ENCODE measurements at places on chromosomes 5 and 9.

DNA sequence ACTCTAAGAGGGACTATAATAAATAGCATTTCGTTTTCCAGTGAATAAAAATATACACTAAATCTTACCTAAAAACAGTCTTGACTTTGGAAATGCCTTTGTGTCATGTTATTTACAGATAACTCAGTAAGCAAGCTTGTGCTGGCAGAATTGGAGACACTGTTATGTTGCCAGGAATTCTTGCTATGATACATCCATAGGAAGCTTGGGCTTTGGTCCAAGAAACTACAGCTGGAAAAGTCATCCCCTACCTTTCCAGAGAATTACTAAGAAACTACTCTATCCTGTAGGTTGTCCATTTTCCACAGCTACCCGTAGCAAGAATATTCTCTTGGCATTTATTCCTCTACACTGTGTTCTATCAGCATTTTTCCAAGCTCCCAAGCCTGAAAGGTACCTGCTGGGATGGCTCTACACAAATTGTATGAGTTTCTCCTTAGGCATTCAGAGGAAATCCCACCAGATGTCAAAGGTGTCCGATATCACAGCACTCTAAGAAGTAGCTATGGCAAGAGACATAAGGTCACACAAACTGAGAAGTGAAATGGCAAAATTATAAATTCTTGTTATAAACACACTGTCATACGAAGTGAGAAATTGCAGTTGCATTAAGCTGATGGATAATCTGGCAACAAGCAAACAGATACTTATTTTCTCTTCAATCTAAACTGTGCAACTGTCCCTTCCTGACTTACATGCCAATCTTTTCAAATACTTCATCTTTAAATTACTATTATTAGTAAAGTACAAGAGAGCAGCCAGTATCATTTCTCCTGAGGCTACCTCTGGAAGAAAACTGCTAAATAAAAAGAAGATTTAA is 68.5 kb downstream of the MCTP1 start:
- peak; percentile 59 for DNase-seq

DNA sequence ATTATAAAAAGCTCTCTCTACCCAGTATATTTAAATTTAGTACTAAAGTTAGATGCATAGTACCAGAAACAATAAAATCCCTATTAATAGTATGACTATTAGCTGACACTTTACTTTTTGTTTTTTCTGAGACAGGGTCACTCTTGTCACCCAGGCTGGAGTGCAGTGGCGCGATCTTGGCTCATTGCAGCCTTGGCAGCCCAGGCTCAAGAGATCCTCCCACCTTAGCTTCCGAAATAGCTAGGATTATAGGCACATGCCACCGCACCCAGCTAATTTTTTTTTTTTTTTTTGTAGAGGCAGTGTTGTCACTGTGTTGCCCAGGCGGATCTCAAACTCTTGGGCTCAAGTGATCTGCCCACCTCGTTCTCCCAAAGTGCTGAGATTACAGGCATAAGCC is 8.0 kb downstream of the CCNG1 start:
- no peak for DNase-seq

- no peak for DNase-seq
Measured at GRCh38 chr5:159182691-159183090, 26.7 kb downstream of the RNF145 start.

DNA sequence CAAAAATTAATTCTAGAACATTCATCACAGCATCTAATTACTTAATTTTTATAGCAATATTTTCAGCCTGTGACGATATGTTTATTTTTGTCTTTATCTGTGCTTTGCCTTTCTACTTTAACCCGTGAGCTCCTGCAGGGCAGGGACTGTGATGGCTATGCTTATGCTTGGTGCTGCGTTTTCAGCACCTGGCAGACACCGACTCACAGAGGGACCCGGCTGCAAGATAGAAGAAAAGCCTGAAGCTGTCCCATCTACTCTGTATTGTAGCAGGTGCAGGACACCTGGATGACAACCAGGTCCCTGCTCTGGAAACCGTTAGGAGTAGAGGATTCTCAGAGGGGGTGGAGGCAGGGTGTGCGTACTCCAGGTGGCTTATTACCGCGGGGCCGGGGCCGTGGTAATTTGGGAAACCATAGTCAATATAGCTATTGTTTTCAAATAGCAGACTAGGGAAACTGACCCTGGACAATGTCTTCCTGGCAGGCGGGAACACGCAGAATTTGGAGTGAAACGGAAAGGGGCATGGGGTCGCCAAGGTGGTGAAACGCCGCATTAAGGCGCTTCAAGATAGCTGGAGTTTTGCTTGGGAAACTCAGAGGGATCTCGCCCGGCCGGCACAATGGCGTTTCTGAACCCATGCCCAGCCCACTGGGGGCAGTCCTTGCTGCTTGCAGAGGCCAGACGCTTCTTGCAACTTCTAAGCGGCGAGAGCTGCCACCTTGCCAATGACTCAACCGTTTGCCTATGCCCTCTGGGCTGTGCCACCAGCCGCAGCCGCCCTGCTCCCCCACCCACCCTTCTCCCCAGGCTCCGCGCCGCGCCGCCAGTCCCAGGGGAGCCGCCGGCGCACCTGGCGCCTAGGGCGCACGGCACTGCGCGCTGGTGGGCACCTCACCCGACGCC is 140.1 kb upstream of the PALM2AKAP2 start:
- DNase-seq, result peak; percentile 74

- DNase-seq, result no peak
Measured at GRCh38 chr5:175694371-175695160, 36.7 kb downstream of the HRH2 start.

GRCh38 chr5:61981886-61982285 is 324.1 kb upstream of the KIF2A start:
- DNase-seq, result no peak

DNA sequence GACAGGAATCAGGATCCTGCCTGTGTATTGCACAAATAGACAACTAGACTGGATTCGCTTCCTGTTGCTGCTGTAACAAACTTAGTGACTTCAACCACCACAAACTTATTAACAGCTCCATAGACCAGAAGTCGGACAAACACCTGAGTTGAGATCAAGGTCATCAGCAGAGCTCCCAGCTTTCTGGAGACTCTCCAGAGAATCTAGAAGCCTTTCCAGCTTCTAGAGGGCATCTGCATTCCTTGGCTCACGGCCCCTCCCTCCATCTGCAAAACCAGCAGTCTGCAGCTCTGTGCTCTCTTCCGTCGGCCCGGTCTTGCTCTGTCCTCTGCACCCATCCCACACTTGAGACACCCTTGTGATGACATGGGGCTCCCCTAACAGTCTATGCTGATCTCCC is 99.1 kb downstream of the KCNT1 start:
- no peak for DNase-seq

DNA sequence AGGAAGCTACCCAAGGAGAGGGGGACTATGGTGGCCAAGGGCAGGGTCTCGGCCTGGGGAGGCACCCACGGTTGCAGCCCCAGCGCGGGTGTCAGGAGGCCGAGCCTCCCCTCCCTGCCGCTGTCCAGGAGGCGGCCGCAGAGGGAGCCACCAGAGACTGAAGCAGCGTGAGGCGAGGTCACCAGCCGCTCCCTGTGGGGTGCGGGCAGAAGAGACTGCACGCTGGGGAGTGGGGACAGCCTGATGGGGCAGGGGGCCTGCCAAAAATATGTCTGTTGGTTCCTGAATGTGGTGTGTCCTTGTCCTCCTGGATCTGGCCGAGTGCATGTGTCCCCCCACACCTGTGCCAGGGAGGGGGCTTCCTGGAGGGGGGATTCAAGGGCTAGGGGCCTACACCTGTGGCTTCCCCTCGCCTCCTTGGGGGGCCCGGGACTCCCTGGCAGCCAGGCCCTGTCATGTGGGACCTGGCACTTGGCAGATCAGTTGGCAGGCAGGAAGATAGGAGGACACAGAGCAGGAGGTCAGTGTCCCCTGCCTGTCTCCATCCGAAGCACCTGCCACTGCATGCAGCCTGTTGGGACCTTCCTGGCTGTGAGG is 131.2 kb downstream of the DAB2IP start:
- no peak for DNase-seq

GRCh38 chr9:136133191-136133958 is 14.7 kb upstream of the TMEM250 start:
- DNase-seq, result peak; percentile 62

DNA sequence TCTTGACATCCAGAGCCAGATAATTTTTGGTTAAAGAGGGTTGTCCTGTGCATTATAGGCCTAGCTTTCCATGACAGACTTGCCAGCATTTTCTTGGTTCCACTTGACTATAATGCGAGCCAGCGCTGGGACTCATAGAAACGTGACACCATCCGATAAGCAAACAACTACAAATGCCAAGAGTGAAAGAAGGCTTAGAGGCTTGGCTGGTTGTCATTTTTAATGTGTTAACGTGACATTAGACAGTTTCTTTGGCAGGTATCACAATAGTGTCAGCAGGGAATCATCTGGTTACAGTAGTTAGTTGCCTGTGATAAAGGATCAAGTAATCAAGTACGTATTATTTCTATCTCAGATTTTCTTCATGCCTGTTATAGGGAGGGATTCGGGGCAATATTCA is 20.0 kb upstream of the LIFR start:
- DNase-seq, result peak; percentile 14

DNA sequence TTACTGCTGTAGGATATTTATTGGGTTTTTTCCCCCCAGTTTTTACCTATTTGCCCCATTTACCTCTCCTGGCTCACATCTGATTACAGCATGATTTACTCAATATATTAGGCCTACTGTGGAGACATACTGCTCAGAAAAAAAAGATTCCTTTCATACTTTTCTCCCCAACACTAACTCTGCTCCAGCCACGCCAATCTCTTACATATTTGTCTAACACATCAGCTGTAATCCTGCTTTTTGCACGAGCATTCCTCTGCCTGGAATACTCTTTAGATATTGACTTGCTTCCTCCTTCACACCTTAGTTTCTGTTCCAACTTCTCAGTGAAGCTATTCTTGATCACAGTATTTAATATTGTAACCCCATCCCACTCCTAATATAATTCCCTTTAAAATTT is 158.1 kb upstream of the VCAN start:
- DNase-seq, result no peak

- peak; percentile 53 for DNase-seq
Measured at GRCh38 chr9:104094534-104095015, 466 bp downstream of the SMC2 start.

GRCh38 chr5:134477462-134478245 is 47.8 kb upstream of the JADE2 start:
- DNase-seq, result no peak

- no peak for DNase-seq
Measured at GRCh38 chr5:172706796-172707195, 64.2 kb downstream of the DUSP1 start.

GRCh38 chr5:87754009-87754757 is 341.5 kb upstream of the CCNH start:
- no peak for DNase-seq

DNA sequence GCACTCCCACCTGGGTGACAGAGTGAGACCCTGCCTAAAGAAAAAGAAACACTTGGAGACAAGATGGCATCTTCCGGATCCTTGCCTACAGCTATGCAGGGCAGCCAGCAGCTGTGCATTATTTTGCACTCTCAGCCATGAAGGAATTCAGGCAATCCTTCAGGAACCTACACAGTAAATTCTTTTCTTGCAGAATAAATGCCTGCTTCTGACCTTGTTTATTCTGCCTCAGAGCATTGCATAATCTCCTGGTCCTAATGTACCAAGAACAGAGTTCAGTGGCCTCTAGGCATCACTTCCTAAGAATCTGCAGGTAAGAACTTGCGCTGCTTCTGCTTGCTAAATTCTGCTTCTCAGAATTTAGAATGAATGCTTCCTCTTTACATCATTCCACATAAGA is 16.8 kb downstream of the GLDC start:
- DNase-seq, result no peak

DNA sequence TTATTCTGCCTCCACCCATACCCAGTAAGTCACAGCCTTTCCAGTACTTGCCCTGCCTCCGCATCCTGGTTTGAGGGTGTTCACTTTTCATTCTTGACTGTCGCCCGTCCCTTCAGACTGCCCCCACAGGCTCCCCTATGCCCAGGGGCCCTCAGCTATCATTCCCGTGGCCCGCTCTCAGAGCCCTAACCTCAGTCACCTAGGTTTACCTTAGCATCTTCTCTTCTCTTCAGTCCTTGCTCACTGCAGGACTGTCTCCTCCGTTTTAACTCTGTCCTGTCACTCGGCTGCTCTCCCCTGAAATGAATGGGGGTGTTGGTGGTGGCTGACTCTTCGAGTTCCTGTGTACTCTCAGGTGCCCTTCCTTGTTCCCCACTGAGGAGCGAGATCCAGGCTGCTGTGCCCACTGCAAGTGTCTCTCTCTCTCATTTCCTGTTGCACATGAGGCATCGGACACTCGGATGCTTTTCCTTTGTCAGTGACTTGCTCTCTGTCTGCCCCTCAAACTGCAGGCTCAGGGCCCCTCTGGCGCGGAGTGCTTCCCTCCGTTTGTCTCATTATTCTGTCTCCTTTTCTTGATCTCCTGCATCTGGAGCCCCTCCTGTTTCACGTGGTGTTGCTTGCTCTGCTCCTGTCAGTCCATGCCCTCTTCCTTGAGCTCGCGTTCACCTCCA is 89.8 kb downstream of the CACNA1B start:
- DNase-seq, result no peak

- peak; percentile 38 for DNase-seq
Measured at GRCh38 chr9:132032238-132032950, 47.3 kb downstream of the MED27 start.

DNA sequence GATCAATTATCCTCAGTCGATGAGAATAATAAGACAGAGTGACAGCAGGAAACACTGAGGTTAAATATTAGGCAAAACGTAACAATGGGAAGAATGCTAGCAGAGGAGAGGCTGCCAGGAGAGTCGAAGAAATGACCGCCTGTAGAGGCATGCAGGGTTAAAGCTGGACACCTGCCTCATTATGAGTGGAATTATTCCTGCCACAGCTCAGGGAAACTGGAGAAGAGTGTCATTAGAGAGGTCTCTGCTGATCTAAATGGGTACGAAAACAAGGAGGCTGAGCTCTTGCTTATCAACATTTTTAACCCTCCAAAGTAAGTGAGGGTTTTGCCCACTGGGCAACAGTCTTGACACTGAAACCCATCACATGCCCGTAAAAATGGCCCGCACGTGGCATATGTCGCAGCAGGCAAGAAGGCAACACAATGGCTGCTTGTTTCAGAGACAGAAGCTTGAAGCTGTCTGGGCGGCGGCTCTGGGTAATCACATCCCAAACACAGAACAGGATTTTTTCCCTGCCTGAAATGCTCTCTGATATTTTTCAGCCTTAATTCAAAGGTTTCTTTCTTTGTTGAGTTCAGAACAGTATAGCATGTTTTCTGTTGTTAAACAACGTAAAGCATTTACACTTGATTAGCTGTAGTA is 118.7 kb downstream of the MED27 start:
- DNase-seq, result no peak

DNA sequence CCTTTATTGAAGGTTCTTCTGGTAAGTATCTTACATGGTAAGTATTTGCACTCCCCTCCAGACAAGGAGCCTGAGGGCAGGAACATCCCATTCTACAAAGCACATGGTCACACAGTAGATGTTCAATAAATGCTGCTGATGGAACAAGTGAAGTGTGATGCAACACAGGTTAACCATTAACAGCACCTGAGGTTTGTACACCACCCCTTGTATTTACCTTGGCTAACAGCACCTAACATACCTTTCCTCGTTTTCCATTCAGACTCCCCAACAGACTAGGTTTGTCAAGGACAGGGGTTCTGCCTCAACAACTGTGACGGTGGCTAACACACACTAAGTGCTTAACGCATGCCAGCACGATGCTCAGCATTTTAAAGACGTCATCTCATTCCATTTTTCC is 213.6 kb downstream of the MAPKAP1 start:
- DNase-seq, result no peak
